Transverse colon (tissue), 4 donors: ENCODE measurements at places on chromosomes 3 and 15. TPM values are rescaled to one million over a fixed set of nuclear protein-coding genes. Genes with fewer than 3 reads are reported as not detected.

KIF15 gene
- total RNA-seq, result 0.95 TPM

MKRN3 gene
- not detected for total RNA-seq

GRCh38 chr15:39171944-39172368 lies 408.9 kb upstream of the THBS1 start:
- H3K4me1 ChIP-seq, result peaks cover 3% of the 10 kb centered on the region
- H3K4me3 ChIP-seq, result no peak overlapping the region
- H3K27me3 ChIP-seq, result no peaks in the 10 kb centered on the region
- peak overlapping the region; percentile 66 for H3K27ac ChIP-seq
- no peaks in the 10 kb centered on the region for H3K36me3 ChIP-seq

CHRM5 gene
- not detected for total RNA-seq

DNA sequence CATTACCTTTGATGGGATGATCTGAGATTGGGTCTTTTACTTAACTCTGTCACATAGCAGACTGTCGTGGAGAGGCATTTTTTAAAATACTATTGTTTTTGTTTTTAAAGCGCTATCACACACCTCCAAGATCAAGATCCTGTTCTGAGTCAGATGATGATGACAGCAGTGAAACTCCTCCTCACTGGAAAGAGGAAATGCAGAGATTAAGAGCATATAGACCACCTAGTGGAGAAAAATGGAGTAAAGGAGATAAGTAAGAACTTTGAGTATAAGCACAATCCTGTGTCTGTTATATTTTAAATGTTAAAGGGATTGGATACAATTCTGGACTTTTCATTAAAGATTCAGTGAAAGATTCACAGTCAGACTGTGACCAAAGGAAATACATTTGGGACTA lies 18.4 kb upstream of the ZBTB47 start:
- peaks cover 79% of the 10 kb centered on the region for H3K36me3 ChIP-seq
- H3K4me3 ChIP-seq, result no peak overlapping the region
- no peak overlapping the region for H3K27ac ChIP-seq
- no peak for DNase-seq
- H3K27me3 ChIP-seq, result no peaks in the 10 kb centered on the region

- no peaks in the 10 kb centered on the region for H3K27me3 ChIP-seq
- H3K36me3 ChIP-seq, result no peaks in the 10 kb centered on the region
- no peak overlapping the region for H3K27ac ChIP-seq
- H3K4me3 ChIP-seq, result no peak overlapping the region
Observed at GRCh38 chr3:121126033-121126706, 218.2 kb downstream of the STXBP5L start.

GPR149 gene
- total RNA-seq, result not detected

DNA sequence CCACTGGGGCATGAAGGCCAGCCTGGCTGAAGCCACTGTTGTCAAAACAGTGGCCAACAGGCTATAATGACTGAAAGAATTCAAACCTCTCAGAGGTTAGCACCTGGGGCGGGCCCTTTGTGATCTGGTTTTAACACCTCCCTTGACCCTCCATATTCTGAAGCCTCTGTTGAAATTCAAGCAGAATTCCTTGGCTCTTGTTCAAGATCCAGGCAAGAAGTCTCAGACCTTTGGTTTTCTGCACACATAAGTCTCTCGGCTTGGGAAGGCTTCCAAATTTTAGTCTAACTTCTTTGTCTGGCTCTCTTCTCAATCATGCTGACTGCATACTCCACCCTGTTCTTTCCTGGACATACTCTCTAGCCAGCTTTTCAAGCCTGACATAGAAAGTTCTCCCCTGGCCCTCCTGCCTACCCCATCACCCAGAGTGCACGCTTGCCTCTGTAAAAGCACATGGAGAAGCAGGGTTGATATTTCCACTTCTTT lies 144.5 kb downstream of the PDZRN3 start:
- H3K4me3 ChIP-seq, result no peak overlapping the region
- no peaks in the 10 kb centered on the region for H3K27me3 ChIP-seq
- no peak for DNase-seq
- H3K27ac ChIP-seq, result no peak overlapping the region
- no peaks in the 10 kb centered on the region for H3K36me3 ChIP-seq

- H3K36me3 ChIP-seq, result no peaks in the 10 kb centered on the region
- H3K27ac ChIP-seq, result peak overlapping the region; percentile 70
- H3K4me1 ChIP-seq, result peaks cover 51% of the 10 kb centered on the region
- DNase-seq, result peak; percentile 64
- no peaks in the 10 kb centered on the region for H3K27me3 ChIP-seq
- H3K4me3 ChIP-seq, result peak overlapping the region; percentile 43
Observed at GRCh38 chr15:31440754-31441311, 114.2 kb downstream of the KLF13 start.

GPR27 gene
- total RNA-seq, result 0.79 TPM

GALNT15 gene
- 26.2 TPM for total RNA-seq

GRCh38 chr3:78825858-78826215 lies 942.0 kb downstream of the ROBO1 start:
- H3K4me1 ChIP-seq, result no peaks in the 10 kb centered on the region
- H3K4me3 ChIP-seq, result no peak overlapping the region
- no peaks in the 10 kb centered on the region for H3K27me3 ChIP-seq
- H3K27ac ChIP-seq, result no peak overlapping the region
- no peaks in the 10 kb centered on the region for H3K36me3 ChIP-seq

GOLGA6B gene
- total RNA-seq, result not detected

DNA sequence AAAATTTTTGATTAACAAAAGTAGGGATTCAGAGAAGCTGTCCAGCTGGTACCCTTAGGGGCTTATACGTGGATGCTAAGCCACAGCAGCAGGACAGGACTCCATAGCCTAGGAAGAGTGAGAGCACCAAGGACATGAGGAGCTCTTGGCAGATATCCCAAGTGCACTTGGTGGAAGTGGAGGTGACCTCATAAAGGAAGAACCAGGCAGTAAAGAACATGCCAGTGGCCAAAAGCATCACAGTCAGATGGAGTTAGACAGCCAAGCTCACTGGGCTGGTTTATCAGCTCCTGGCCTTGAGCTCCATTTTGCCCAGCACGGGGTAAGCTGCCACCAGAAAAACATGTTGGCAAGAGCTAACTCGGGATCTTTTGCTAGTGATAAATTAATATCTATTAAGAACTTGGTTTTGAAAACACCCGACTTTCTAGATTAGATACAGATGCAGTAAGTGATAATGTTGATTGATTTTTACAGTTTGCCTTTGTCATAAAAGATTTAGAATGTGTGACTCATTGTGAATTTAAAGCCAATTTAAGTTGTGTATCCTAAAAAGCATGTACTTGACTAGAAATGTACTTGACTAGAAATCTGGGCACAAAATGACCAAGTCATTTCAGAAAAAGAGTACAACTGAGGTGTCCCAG lies 108.0 kb downstream of the CMSS1 start:
- peaks cover 17% of the 10 kb centered on the region for H3K4me1 ChIP-seq
- no peaks in the 10 kb centered on the region for H3K27me3 ChIP-seq
- no peak overlapping the region for H3K4me3 ChIP-seq
- no peaks in the 10 kb centered on the region for H3K36me3 ChIP-seq

DNA sequence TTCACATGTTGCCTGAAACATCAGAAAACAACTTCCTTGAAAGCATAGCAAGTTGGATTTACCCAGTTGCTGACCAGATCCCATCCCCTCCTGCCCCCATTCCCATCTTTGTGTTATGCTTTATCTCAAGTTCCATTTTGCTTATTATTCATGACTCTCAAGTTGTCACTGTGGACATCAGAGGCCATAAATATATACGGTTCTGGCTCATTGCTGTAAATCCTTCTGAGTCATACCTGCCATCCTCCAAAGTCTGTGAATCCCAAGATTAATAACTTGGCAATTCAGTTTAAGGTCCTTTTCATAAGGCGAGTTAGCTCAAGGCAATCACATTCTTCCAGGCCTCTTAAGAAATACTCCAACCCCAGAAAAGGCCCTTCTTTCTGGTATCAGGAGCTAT lies 126.2 kb upstream of the C2CD4B start:
- no peaks in the 10 kb centered on the region for H3K4me1 ChIP-seq
- H3K27me3 ChIP-seq, result peaks cover 7% of the 10 kb centered on the region
- no peaks in the 10 kb centered on the region for H3K36me3 ChIP-seq
- no peak overlapping the region for H3K4me3 ChIP-seq
- no peak for DNase-seq
- no peak overlapping the region for H3K27ac ChIP-seq

GRCh38 chr3:58184309-58184981 lies 26.3 kb downstream of the DNASE1L3 start:
- H3K27ac ChIP-seq, result no peak overlapping the region
- H3K27me3 ChIP-seq, result no peaks in the 10 kb centered on the region
- H3K4me1 ChIP-seq, result peaks cover 10% of the 10 kb centered on the region
- no peak overlapping the region for H3K4me3 ChIP-seq
- no peaks in the 10 kb centered on the region for H3K36me3 ChIP-seq

GRCh38 chr15:100515758-100516157 lies 13.0 kb downstream of the CERS3 start:
- H3K27me3 ChIP-seq, result no peaks in the 10 kb centered on the region
- H3K27ac ChIP-seq, result no peak overlapping the region
- no peak for DNase-seq
- no peaks in the 10 kb centered on the region for H3K36me3 ChIP-seq
- no peak overlapping the region for H3K4me3 ChIP-seq

DNA sequence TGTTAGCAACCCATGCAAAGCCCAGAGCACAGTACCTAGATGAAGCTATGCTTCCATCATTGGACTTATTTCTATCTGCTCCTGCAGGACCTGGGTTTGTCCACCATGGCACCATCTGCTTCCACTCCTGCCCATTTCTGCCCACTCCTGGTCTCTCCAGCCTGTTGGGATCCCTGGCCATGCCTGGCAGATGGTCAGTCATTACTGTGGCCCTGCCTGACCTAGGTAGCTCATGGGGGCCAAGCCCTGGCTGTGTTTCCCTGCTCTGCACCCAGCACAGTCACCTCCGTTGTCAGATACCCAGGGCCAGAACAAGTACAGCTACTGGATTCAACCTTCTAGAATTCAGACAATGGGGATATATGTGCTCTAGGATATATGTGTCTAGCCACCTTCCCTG lies 185.8 kb upstream of the TLE3 start:
- no peaks in the 10 kb centered on the region for H3K4me1 ChIP-seq
- no peaks in the 10 kb centered on the region for H3K27me3 ChIP-seq
- no peak overlapping the region for H3K4me3 ChIP-seq
- H3K27ac ChIP-seq, result no peak overlapping the region

GRCh38 chr3:157363393-157363792 lies 73.3 kb upstream of the PTX3 start:
- no peak for DNase-seq
- no peak overlapping the region for H3K4me3 ChIP-seq
- H3K4me1 ChIP-seq, result no peaks in the 10 kb centered on the region
- H3K27ac ChIP-seq, result no peak overlapping the region

DNA sequence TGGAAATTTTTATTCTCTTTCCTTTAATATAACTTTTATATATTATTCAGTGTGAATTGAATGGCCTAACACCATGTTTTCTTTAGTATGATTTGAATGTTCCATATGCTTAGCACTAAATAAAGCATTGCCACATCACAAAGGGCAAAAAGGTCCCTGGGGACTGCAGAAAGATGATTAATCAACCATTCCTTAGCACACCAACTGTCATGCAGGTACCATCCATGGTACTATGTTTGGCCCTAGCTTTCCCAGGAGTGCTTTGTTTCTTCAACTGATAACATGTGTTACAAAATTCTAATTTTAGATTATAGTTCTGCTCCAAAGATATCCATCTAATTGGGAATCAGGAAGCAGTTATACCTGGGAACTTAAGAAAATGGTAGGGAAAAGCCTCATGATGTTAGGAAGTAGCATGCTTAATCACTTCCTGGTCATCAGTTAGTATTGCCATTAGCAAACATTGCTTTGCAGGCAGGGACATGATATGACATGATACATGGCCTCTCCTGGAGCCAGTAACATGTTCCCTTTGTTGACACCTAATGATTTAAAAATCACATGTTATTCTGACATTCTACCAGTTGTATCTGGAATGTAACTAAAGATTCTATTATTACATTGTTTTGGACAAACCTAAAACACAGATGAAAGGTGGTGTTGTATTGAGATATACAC lies 712.6 kb upstream of the GBE1 start:
- no peak for DNase-seq
- no peaks in the 10 kb centered on the region for H3K36me3 ChIP-seq
- no peak overlapping the region for H3K4me3 ChIP-seq
- no peak overlapping the region for H3K27ac ChIP-seq
- H3K4me1 ChIP-seq, result no peaks in the 10 kb centered on the region
- H3K27me3 ChIP-seq, result no peaks in the 10 kb centered on the region

GRCh38 chr15:37143351-37143750 lies 43.0 kb upstream of the MEIS2 start:
- no peaks in the 10 kb centered on the region for H3K27me3 ChIP-seq
- no peak for DNase-seq
- no peaks in the 10 kb centered on the region for H3K36me3 ChIP-seq
- no peaks in the 10 kb centered on the region for H3K4me1 ChIP-seq
- no peak overlapping the region for H3K4me3 ChIP-seq

GRCh38 chr3:153970047-153970446 lies 151.1 kb upstream of the ARHGEF26 start:
- DNase-seq, result no peak
- no peak overlapping the region for H3K4me3 ChIP-seq
- no peaks in the 10 kb centered on the region for H3K4me1 ChIP-seq
- no peaks in the 10 kb centered on the region for H3K36me3 ChIP-seq

- no peak overlapping the region for H3K27ac ChIP-seq
- no peak for DNase-seq
- H3K4me3 ChIP-seq, result no peak overlapping the region
- no peaks in the 10 kb centered on the region for H3K27me3 ChIP-seq
- H3K36me3 ChIP-seq, result no peaks in the 10 kb centered on the region
Observed at GRCh38 chr3:54755756-54756155, 172.1 kb downstream of the LRTM1 start.

- H3K4me1 ChIP-seq, result peaks cover 26% of the 10 kb centered on the region
- no peaks in the 10 kb centered on the region for H3K27me3 ChIP-seq
- no peak for DNase-seq
- no peaks in the 10 kb centered on the region for H3K36me3 ChIP-seq
- no peak overlapping the region for H3K4me3 ChIP-seq
Observed at GRCh38 chr3:42746455-42747450, 26.3 kb downstream of the CCDC13 start.

- no peak for DNase-seq
- no peak overlapping the region for H3K4me3 ChIP-seq
- H3K4me1 ChIP-seq, result peaks cover 17% of the 10 kb centered on the region
- H3K27ac ChIP-seq, result peak overlapping the region; percentile 83
- H3K27me3 ChIP-seq, result no peaks in the 10 kb centered on the region
- H3K36me3 ChIP-seq, result no peaks in the 10 kb centered on the region
Observed at GRCh38 chr3:12442654-12443501, 41.4 kb upstream of the TSEN2 start.

GRCh38 chr3:113354307-113354706 lies 87.0 kb downstream of the CFAP44 start:
- no peaks in the 10 kb centered on the region for H3K36me3 ChIP-seq
- no peak overlapping the region for H3K4me3 ChIP-seq
- no peak overlapping the region for H3K27ac ChIP-seq
- DNase-seq, result no peak

DNA sequence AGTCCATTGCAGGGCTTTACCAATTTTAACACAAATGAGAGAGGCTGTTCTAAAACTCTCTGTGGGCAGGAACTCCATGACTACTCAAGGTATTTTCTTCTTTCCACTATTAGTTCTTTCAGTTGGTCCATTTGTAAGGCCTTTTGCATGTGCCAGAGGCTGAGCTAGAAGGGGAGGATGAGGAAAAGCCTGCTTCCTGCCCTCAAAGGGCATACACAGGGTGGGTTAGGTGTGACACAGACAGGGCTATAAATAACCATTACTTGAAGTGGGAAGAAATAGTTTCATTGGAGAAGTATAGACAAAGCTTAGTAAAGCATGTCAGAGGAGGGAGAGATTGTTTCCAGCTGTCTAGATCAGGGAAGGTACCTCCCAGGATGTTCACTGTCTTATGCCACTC lies 52.1 kb upstream of the PRTG start:
- H3K36me3 ChIP-seq, result no peaks in the 10 kb centered on the region
- no peak for DNase-seq
- no peaks in the 10 kb centered on the region for H3K4me1 ChIP-seq
- H3K4me3 ChIP-seq, result no peak overlapping the region
